ENCODE measurements at places on chromosomes 7 and 10. TPM values are rescaled to one million over a fixed set of nuclear protein-coding genes. Genes with fewer than 3 reads are reported as not detected.
A peak's percentile ranks its signal among the peaks of the same experiment; 100 is the strongest.

The IL15RA gene
- 3.0 TPM for total RNA-seq

DNA sequence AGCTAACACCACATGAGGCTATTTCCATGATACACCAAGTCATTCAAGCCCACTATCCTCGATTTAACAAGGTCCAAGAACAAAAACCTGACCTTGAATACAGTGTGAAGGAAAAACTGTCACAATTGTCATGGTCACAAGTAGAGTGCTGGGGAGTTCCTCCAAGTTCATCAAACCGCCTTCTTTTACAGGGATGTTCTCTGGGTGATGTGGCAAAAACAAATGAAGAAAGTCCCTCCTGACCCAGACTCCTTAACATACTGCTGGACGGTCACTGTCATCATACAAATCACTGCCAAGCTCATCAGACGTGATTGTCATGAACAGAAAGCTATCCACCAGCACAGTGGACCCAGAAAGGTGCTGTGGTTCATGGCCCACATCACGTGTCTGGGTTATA lies 28.9 kb downstream of the HIPK2 start:
- H3K4me1 ChIP-seq: peaks cover 91% of the 10 kb centered on the region
- H3K27ac ChIP-seq: peak overlapping the region; percentile 55
- H3K36me3 ChIP-seq: no peaks in the 10 kb centered on the region
- no peak overlapping the region for H3K4me3 ChIP-seq

DNA sequence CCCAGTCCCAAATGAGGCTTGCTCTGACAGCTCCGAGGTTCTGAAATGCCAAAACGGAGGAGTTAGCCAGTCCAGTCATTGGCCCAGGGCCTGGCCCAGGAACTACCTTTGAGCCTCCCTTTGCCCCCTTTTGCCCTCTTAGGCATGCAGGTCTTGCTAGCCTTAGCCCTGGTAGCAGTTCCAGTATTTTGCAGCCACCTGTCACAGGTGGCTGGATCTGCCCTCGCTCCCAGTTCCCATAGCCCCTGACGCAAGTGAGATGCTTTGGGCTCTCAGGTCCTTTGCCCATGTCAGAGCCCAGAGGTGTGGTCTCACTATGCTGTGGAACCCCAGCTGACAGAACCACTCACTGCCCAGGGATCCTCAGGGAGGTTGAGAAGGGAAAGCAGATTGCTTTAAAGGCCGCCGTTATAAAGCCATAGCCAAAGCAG lies 42.0 kb downstream of the GPRIN2 start:
- H3K27me3 ChIP-seq: no peaks in the 10 kb centered on the region
- H3K36me3 ChIP-seq: no peaks in the 10 kb centered on the region
- no peak overlapping the region for H3K4me3 ChIP-seq
- peak; percentile 8 for DNase-seq

DNA sequence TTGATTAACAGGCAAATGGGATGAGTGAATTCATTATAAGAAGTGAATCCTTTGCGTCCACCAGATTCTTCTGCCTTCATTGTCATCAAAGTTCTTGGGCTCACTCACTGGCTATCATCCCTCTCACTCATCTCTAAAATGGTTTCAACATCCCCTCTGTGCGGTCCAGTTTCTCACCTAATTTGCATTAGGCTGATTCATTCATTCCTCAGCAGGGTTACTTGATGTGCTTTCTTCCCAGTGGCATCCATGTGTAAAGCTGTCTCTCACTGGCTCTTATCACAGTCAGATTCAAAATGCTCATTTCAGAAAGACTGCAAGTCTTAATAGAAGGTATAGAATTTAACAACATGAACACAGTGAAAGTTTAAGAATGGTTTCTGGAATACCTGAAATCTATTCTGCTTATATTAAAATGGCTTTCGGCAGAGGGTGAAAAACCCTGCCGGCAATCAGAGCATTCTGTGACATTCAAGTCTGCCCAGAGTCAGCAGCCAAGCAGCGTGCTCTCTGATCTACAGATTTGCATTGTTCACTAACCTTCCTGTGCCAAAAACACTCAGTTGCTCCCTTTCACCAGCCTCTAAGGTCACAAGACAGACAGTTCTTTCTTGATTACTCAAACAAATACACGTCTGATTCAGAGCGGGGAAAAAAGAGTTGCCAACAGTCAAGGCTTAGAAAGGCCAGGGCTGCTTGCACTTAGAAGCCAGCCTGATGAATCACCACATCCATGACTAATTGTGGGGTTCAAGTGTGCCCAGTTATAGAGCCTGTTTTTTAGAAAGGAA lies 106.7 kb downstream of the TES start:
- peak overlapping the region; percentile 78 for H3K27ac ChIP-seq
- H3K36me3 ChIP-seq: no peaks in the 10 kb centered on the region
- H3K4me3 ChIP-seq: peak overlapping the region; percentile 2
- peak; percentile 25 for DNase-seq
- H3K4me1 ChIP-seq: peaks cover 13% of the 10 kb centered on the region
